ENCODE measurements at places on chromosomes 2 and 18. TPM values are rescaled to one million over a fixed set of nuclear protein-coding genes. Genes with fewer than 3 reads are reported as not detected.

The HOXD11 gene
- total RNA-seq = not detected

DNA sequence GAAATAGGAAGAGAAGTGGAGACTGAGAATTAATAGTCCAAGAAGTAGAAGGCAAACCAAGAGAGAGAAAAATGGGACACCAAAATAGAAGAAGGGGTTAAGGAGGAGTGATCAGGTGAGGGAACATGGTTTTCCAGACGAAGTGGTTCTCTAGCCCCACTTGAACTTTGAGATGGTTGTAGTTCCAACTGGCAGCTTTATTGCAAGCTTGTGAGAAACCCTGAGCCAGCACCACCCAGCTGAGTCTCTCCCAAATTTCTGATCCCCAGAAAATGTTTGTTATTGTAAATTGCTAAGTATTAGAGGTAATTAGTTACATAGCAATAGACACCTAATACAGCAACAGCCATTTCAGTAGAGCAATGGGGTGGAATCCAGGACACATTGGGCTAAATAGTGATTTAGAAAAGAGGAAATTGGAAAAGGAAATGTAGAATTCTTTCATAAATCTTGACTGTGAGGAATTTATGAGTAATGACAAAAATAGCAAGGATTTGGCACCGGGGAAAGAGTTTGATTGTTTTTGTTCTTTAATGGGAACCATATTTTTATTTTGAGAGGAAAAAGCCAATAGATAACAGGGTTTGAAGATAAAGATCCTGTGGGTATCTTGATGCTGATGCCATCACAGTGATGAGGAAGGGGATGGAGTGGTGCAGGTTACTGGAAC is 62.1 kb upstream of the XDH start:
- no peak for DNase-seq

- no peak for DNase-seq
Measured at GRCh38 chr18:29157057-29157780, 980.3 kb upstream of the CDH2 start.

The TMEM200C gene
- total RNA-seq = not detected

DNA sequence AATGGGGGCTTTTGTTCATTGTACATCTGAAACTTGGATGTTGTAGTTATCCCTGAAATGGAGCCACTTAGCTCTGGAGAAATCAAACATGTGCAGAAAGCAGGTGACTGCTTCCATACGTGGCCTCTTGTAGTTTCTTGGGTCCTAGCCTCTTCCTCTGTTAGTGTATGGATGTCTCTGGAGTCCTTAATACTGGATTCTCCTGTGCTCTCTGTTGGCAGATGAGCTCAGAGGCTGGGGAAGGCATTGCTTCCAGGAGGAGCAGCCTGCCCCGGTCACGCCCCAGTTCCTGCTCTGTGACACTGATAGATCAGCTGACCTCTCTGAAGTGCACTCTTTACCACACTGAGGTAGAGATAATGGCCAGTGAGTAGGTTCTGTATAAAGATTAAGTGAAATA is 176.2 kb downstream of the LDLRAD4 start:
- no peak for DNase-seq

All from G401 (cell line).